ENCODE measurements at places on chromosomes 3 and 15.

DNA sequence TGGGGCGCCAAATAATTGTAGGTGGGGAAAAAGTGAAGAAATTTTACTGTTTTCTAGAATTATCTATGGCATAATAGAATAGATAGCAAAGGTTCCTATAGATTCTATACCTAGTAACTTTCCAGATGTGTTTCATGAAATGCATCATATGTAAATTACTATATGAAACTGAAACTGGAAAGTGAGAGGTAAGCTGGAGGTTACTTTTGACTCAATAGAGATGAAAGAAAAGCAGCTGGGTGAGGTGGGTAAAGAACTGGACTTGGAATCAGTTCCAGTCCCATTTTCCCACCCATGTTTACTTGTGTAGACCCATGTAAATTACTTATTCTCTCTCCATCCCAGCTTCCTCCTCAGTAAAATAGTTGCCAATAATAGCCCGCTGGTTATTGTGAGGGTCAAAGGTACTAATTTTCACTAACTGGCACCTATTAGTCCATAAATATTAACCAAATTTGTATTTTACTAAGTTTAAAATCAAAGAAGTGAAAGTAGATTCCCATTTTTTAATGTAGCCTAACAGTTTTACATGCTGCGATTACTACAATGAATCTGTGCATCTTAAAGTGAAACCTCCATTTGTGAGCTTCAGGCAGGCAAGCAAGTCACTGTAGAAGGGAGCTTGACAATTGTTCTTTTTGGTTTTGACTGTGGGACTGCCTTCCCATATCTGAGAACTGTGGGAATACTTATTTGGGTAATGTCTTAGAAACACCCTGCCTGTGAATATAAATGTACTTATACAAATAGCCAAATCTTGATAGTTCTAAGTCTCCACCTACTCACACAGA lies 312.1 kb downstream of the SLC9A9 start:
- no peak for DNase-seq

GRCh38 chr3:113516115-113516505 lies 1.2 kb upstream of the SPICE1 start:
- no peak for DNase-seq

GRCh38 chr15:65766422-65767263 lies 25.4 kb downstream of the DENND4A start:
- no peak for DNase-seq

DNA sequence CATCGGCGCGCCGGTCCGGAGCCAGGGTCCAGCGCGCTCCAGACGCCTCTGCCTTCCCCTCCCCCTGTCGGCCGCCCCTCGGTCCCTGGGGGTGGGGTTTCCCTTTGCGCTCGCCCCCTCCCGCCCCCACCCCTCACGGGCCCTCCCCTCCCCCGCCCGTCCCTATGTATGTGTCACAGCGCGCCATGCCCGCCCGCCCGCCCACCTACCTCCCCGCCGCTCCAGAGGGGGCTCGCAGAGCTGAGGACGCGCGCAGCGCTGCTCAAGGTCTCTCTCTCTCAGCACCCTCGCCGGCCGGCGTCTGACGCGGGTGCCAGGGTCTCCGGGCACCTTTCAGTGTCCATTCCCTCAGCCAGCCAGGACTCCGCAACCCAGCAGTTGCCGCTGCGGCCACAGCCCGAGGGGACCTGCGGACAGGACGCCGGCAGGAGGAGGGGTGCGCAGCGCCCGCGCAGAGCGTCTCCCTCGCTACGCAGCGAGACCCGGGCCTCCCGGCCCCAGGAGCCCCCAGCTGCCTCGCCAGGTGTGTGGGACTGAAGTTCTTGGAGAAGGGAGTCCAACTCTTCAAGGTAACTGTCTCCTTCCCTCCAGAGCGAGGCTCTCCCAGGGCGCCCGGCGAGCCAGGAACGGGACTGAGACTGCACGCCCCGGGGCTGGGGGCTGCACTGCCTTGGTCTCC lies at the start of gene ACAN:
Gene ACAN (plus strand): TSS at position 196 of the 679 bp plus-strand sequence. CDS start 32,771 bp downstream, outside the sequence.
- DNase-seq = no peak

GRCh38 chr3:136255672-136256406 lies 5.7 kb downstream of the PCCB start:
- DNase-seq = no peak
